ENCODE measurements at places on chromosomes 6 and 20. TPM values are rescaled to one million over a fixed set of nuclear protein-coding genes. Genes with fewer than 3 reads are reported as not detected.

GRIK2 gene
- 3.1 TPM for total RNA-seq

TRDN gene
- total RNA-seq: 249 TPM

SLC22A3 gene
- total RNA-seq: 41.6 TPM

IPCEF1 gene
- total RNA-seq: 1.0 TPM

NEDD9 gene
- total RNA-seq: 50.0 TPM

- peak; percentile 86 for DNase-seq
These were observed 50.8 kb upstream of the MLN start for GRCh38 chr6:33854572-33855030.

DNA sequence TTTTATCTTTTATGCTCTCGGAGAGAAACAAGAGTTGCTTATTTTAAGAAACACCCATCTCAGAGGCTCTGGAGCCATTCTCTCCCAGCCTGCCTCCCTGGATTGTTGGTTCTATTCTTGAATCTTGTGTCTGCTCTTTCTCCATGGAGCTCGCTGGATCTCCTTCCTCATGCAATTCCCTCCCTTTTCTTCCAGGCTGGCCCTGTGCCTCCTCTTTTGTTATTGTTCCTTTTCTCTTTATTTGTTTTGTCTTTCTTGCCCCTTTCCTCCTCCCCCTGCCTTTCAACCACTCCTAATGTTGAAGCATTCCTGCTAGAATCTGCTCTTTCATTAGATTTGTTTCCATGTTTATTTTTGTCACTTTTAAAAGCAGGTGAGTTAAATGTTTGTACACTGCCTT is 76.5 kb downstream of the STMND1 start:
- DNase-seq: no peak

GRCh38 chr6:159595173-159595572 is 97.9 kb downstream of the SOD2 start:
- no peak for DNase-seq

All from tongue (tissue), 3 donors.